IgD-negative memory B cell (primary cell): ENCODE measurements at places on chromosomes 12 and 14. TPM values are rescaled to one million over a fixed set of nuclear protein-coding genes. Genes with fewer than 3 reads are reported as not detected.

Gene TEX52
- polyA plus RNA-seq = not detected

Gene ITGA5
- 1.6 TPM for polyA plus RNA-seq

Gene SERPINA4
- not detected for polyA plus RNA-seq

Gene CEBPE
- polyA plus RNA-seq = not detected

Gene A2M
- not detected for polyA plus RNA-seq

Gene GNG2
- 68.8 TPM for polyA plus RNA-seq

Gene GAS2L3
- polyA plus RNA-seq = not detected

Gene SYT1
- polyA plus RNA-seq = 1.6 TPM

Gene HEATR5A
- polyA plus RNA-seq = 10.2 TPM

Gene ENDOU
- polyA plus RNA-seq = not detected

Gene TBC1D30
- not detected for polyA plus RNA-seq

Gene TRIP11
- 74.3 TPM for polyA plus RNA-seq

Gene GLIPR1L2
- polyA plus RNA-seq = 1.6 TPM

Gene LMNTD1
- not detected for polyA plus RNA-seq

Gene ZNF26
- 14.4 TPM for polyA plus RNA-seq

Gene RPAP3
- polyA plus RNA-seq = 46.0 TPM

Gene PELI2
- 0.85 TPM for polyA plus RNA-seq

Gene CIDEB
- 19.2 TPM for polyA plus RNA-seq

Gene AICDA
- polyA plus RNA-seq = 2.1 TPM

Gene JPH4
- polyA plus RNA-seq = 0.15 TPM

Gene PDZRN4
- not detected for polyA plus RNA-seq

Gene NR2C1
- 14.8 TPM for polyA plus RNA-seq

Gene NPFF
- not detected for polyA plus RNA-seq

Gene MIP
- polyA plus RNA-seq = not detected

Gene KRT8
- polyA plus RNA-seq = not detected

Gene DDN
- not detected for polyA plus RNA-seq

Gene APOLD1
- 0.23 TPM for polyA plus RNA-seq

Gene AQP5
- polyA plus RNA-seq = not detected

Gene MYH7
- polyA plus RNA-seq = not detected

Gene KLRC2
- polyA plus RNA-seq = not detected

Gene TRIM9
- polyA plus RNA-seq = 0.09 TPM
